ENCODE measurements at places on chromosomes 7 and 10. TPM values are rescaled to one million over a fixed set of nuclear protein-coding genes. Genes with fewer than 3 reads are reported as not detected.

Gene OR6B1
- polyA plus RNA-seq, result not detected

Gene AKR1C4
- not detected for polyA plus RNA-seq

Gene MMRN2
- polyA plus RNA-seq, result 18.8 TPM

Gene DNAH11
- 0.49 TPM for polyA plus RNA-seq

Gene CABCOCO1
- 0.53 TPM for polyA plus RNA-seq

Gene NKX6-2
- not detected for polyA plus RNA-seq

GRCh38 chr10:12098966-12099365 lies 30.2 kb downstream of the DHTKD1 start:
- DNase-seq, result no peak

DNA sequence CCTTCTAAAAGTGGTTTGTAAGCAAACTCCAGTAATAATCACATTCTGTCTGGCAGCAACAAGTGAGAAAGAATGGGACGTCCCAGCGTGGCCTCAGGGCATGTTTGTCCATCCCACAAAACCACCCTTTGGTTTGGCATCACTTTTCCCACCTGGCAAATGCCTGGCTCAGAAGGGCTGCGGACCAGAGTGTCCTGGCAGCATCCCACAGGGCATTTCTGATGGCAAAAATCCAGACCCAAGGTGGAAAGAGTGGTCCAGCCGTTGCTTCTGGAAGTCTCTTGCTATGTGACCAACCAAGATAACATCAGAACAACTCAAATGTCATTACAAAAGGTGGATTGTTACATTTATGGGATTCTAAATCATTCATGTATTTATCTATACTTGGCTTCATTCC lies 174.4 kb downstream of the CREB5 start:
- DNase-seq, result no peak

GRCh38 chr7:19392246-19392645 lies 247.0 kb upstream of the FERD3L start:
- no peak for DNase-seq

DNA sequence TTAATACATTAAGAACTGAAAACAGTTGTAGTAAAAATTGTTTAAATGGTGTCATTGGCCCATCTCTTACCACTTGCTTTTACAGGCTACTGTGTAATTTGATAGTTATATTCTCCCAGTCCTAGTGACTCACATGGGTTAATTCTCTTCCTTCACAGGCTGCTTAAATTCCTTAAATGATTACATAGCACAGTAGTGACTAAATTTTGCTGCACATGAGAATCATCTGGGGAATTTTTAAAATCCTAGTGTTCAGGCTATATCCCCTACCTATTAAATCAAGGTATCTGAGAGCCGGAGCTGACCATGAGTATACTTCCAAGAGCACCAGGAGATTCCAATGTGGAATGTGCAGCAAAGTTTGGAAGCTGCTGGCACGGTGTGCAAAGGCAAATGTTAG lies 45.3 kb upstream of the ZNF800 start:
- no peak for DNase-seq

- DNase-seq, result no peak
Measured at GRCh38 chr7:106278695-106279094, 6.1 kb downstream of the NAMPT start.

GRCh38 chr7:115094163-115094562 lies 172.3 kb downstream of the MDFIC start:
- no peak for DNase-seq

GRCh38 chr10:49052069-49052468 lies 63.3 kb downstream of the VSTM4 start:
- DNase-seq, result no peak

DNA sequence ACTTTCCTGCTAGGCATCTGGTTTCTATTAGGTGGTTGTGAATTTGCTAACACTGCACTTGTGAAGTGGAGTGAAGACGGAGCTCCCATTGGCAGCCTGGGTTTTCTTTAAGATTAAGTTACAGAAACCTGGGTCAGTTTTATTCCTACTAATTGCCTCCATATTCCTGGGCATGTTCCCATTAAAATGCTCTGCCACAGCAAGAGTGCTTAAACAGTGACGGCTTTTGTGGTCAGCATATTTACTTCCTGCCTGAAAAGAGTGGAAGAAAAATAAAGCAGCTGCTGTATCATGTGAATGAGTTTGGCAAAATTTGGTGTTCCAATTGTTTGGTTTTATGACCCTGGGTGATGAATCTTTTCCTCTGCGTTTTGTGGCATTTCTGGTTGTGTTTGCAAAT lies 96.9 kb upstream of the PLXDC2 start:
- peak; percentile 49 for DNase-seq

DNA sequence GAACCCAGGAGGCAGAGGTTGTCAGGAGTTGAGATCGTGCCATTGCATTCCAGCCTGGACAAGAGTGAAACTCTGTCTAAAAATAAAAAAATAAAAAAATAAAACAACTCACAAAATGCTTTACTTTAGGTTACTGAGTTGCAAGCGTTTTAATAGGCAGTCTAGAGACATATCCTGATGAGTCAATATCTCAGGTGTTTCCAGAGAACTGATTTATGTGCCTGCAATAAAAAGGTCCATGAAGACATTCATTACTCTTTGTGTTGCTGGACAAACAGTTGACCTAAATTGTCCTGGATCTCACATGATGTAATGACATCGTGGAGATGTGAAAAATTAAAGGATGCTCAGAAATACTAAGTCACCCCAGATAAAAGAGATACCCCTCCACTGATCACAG lies 31.5 kb downstream of the CDNF start:
- DNase-seq, result no peak

GRCh38 chr7:290554-291372 lies 793 bp downstream of the FOXL3 start:
- no peak for DNase-seq

GRCh38 chr7:77799078-77799964 lies 748 bp downstream of the PHTF2 start:
- DNase-seq, result peak; percentile 42

- DNase-seq, result peak; percentile 77
Measured at GRCh38 chr10:91632671-91633550, at the start of gene PPP1R3C. TSS of gene PPP1R3C (minus strand) at chr10:91633071. CDS start at chr10:91632969, 102 bp downstream.

DNA sequence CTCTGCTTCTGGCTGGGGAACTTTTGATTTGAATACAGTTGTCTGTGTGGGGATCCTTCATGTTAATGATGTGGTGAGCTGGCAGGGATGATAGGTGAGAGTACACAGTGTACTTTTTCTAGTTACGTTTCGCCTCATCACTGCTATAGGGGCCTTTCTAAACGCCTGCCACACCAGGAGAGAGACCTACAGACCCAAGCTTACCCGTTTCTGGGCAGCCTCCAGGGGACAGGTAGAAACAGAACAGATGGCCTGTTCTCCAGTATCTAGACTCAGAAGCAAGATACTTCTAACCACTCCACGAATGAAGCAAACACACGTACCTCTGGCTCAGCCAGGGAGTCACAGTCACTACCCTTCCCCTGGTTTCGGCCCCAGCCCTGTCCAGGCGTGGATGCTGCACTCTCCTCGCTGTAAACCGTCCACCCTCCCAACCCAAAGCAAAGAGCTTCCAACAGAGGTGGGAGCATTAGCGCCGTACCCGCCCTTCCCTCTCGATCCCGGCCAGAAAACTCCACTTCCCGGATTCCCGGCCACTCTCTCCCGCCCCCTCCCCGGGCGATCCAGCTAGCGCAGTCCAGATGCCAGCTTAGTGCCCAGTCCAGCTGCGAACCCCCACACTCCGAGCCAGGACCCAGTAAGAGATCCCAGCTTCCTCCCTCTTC lies 1.2 kb downstream of the CCDC6 start:
- peak; percentile 67 for DNase-seq

GRCh38 chr10:131277969-131278368 lies 33.6 kb downstream of the TCERG1L start:
- DNase-seq, result no peak

- DNase-seq, result no peak
Measured at GRCh38 chr10:95264227-95265051, 26.4 kb downstream of the PDLIM1 start.

DNA sequence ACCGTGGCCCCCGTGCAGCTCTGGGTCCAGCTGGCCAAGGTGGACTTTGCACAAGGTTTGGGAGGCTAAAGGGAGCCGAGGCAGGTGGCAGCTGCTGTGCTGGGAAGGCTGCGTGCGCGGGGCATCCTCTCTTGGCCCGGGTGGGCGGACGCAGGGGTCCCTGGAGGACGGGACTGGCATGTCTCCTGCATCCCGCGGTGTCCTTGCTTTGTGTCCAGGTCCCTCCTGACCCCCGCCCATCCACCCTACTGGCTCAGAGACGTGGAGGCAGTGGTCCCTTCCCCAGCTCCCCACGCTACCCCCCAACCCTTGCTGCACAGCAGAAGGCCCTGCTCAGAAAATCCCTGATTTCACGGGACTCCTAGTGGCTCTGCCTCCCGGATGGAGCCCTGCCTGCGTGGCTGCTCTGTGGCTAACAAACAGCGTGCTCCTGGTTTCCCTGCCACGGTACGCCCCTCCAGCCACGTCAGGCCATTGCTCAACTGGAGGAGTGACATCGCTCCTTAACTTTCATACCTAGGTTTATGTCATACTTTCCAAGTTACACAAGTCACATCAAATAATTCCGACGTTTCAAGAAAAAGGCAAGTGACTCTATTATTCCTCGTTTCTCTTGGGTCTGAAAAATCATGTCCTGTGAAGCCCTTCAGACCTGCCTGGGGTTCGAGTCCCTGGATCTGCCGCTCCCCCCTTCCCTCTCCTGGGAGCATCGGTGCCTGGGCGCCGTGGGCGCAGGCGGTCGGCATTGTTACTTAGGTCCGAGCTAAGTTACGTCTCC lies 421.9 kb downstream of the DNAJB6 start:
- no peak for DNase-seq

- peak; percentile 33 for DNase-seq
Measured at GRCh38 chr7:17706734-17707133, 233.6 kb downstream of the SNX13 start.

GRCh38 chr7:128084896-128085608 lies 53.8 kb upstream of the LRRC4 start:
- DNase-seq, result no peak

GRCh38 chr10:13525663-13526062 lies 3.2 kb downstream of the BEND7 start:
- DNase-seq, result no peak

- DNase-seq, result no peak
Measured at GRCh38 chr7:25186436-25186835, 41.9 kb downstream of the NPVF start.

GRCh38 chr10:113386005-113386404 lies 166.8 kb upstream of the HABP2 start:
- DNase-seq, result no peak

GRCh38 chr7:141306081-141306480 lies 232.2 kb downstream of the TMEM178B start:
- DNase-seq, result no peak

DNA sequence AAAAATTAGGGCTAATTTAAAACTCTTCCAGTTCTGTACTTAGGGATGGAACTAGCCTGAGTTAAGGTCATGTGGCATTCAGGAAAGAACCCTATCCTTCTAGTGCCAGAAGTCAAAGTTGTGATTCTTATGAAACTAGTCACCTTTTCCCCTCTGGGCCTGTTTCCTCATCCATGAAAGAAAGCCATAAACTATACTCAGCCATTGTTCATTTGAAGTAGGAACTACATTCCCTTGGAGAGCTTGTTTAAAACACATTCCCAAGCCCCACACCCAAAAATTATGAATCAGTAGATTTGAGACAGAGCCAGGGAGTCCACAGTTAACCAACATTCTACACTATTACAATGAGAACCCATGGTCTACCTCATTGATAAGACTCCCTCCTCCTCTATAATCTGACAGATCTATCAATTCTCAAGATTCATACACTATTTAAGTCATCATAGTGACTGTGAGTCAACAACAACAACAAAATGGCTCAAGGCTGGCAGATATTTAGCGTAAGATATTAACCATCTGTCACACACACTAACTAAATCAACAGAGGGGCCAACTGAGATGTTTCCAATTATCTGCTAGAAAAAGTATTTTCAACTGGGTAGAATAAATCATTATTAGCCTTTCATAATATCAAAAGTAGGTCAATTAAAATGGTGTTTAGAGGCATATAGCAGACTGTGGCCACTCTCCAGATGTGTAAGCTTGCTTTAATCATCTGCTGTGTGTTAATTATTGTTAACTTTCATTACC lies 102.3 kb downstream of the SLC25A13 start:
- no peak for DNase-seq

DNA sequence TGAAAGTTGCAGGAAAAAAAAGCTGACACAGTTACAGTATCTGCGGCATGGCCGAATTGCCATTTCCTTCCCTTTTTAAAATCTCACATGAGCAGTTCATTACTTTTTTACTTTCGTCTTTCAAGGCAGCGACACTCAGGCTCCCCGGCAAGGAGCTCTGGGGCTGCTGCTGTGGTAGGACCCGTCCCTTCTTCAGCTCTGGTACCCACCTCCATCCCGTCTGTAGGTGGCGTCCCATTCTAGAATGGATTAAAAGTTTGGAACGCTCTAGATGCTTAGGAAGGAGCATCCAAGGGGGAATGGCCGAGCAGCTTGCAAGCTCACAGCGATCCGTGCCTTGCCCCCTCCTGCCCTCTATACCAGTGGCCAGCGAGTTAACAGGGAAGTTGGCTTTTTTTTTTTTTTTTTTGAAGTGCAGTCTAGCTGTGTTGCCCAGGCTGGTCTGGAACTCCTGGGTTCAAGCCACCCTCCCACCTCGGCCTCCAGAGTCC lies 22.8 kb upstream of the TTYH3 start:
- no peak for DNase-seq

DNA sequence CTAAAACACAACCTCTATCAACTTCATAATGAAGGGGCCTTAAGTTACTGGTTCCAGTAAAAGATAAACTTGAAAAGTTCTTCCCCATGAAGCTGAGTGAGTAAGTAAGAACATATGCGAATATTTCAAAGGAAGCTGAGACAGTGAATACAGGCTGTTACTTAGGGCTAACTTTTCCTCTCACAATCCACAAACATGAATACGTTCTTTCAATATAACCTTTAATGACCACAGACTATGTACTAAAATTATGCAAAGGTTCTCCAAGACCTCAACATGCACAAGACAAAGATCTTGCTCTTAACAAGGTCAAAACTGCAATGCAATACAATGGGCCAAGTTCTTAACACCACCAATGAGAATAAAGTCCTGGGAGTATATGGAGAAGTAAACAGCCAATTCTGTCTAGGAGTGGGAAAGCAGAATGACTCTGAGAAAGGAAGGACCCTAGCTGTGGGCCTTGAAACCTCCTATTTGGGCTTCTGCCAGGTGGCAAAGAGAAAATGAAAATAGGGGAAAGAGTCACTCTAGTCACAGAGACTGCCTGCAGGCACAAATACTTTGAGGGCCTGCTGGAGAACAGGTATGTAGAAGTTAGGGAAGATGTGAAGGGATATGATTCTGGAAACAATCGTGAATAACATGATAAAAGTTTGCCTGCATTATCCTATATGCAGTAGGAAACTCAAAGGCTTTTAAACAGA lies 43.7 kb downstream of the OSBPL3 start:
- no peak for DNase-seq

- no peak for DNase-seq
Measured at GRCh38 chr7:11251436-11251835, 277.8 kb downstream of the PHF14 start.
